Chondrocyte (in vitro differentiated cells): ENCODE measurements at places on chromosomes 7 and 10. TPM values are rescaled to one million over a fixed set of nuclear protein-coding genes. Genes with fewer than 3 reads are reported as not detected.

ALOX5 gene
- not detected in 3 replicates for total RNA-seq

- no peak for DNase-seq
These were observed 24.3 kb downstream of the PPP2R2D start for GRCh38 chr10:131925011-131925649.

NPFFR1 gene
- total RNA-seq: not detected in 3 replicates

MYL10 gene
- total RNA-seq: 3.4 to 5.1 TPM (median 4.7 TPM) in 3 replicates

PRRT4 gene
- total RNA-seq: 0.42 to 1.4 TPM (median 0.46 TPM) in 3 replicates
